ENCODE measurements at places on chromosomes 5 and 9. TPM values are rescaled to one million over a fixed set of nuclear protein-coding genes. Genes with fewer than 3 reads are reported as not detected.
A peak's percentile ranks its signal among the peaks of the same experiment; 100 is the strongest.

The RAPGEF6 gene
- total RNA-seq = 21.5 TPM

- peak; percentile 54 for DNase-seq
Measured at GRCh38 chr5:75622564-75622963, 11.3 kb downstream of the ANKDD1B start.

DNA sequence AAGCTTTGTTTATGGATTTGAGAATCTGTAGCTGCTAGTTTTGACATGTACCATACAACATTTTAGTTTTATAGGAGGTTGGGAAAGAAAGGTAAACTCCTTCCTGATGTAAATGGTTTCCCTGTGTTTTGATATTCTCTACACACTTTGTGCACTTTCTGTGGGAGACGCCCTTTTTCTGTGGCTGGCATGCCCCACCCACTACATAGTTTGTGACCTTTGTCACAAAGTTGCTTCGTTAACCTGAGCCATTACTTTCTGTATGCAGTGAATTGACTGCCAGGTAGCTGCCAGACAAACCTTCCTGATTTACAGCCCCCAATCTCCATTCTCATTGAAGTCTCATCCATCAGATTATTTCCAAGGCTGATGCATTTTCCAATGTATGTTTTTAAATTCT lies 90.6 kb downstream of the NLN start:
- peak; percentile 60 for DNase-seq

GRCh38 chr9:136203408-136204144 lies 1.4 kb downstream of the LHX3 start:
- DNase-seq = no peak

DNA sequence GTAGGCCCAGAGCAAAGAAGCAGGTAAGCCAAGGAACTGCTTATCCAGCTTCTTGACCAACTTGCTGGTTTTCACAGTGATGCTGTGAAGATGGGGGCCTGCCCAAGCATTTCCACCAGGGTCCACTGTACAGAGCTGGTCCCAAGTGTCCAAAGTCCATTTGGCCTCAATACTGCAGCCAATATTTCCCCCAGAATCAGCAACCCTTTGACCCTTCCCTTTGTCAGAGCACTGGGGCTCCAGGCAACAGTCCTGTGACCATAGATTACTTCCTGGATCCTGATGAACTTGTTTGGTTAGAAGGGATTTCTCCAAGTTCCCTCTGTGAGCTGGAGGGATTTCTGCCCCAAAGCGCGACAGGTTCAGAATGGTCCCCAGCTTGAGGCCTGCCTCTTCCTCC lies 26.3 kb downstream of the FAXDC2 start:
- no peak for DNase-seq

Data from mucosa of descending colon (tissue), 3 donors.